ENCODE measurements at places on chromosomes 11 and 22.

DNA sequence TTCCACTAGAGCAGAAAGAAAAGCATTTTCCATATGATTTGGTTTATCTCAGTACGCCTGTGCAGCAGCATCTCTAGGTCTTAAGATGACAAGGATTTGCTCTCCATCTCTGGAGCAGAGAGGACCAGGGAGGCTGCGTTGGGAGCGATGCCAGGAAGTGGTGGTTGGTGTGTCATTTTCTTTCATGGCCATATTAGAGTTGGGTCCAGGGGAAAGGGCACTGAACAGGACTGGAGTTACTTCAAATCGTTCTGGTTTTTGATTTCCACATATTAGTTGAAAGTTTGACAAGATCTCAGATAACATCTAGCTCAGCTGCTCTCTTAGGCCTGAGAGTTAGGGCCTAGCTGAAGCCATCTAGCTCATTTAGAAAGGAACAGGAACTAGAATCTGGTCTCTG, 157.7 kb downstream of the ADAMTS15 start:
- H3K36me3 ChIP-seq = no peaks in the 10 kb centered on the region
- no peaks in the 10 kb centered on the region for H3K27me3 ChIP-seq
- peaks cover 3% of the 10 kb centered on the region for H3K4me1 ChIP-seq

- peaks cover 51% of the 10 kb centered on the region for H3K4me1 ChIP-seq
- peak; percentile 29 for DNase-seq
- H3K27ac ChIP-seq = peak overlapping the region; percentile 81
Measured at GRCh38 chr11:72069787-72070251, 10.5 kb downstream of the NUMA1 start.

- DNase-seq = peak; percentile 93
- H3K27ac ChIP-seq = no peak within 1 kb of the TSS
- peak within 1 kb of the TSS; percentile 61 for H3K4me3 ChIP-seq
- H3K36me3 ChIP-seq = no peaks in the 10 kb centered on the region
- peaks cover 9% of the 10 kb centered on the region for H3K4me1 ChIP-seq
Measured at GRCh38 chr11:130448416-130449309, at the start of gene ADAMTS15. ADAMTS15 (plus strand) TSS chr11:130448645; CDS start chr11:130448974, 329 bp downstream.

- H3K27me3 ChIP-seq = no peaks in the 10 kb centered on the region
- H3K36me3 ChIP-seq = no peaks in the 10 kb centered on the region
- H3K4me3 ChIP-seq = no peak overlapping the region
- peaks cover 10% of the 10 kb centered on the region for H3K4me1 ChIP-seq
- no peak overlapping the region for H3K27ac ChIP-seq
- DNase-seq = peak; percentile 47
Measured at GRCh38 chr22:48320683-48321451, 1506.8 kb downstream of the BRD1 start.

DNA sequence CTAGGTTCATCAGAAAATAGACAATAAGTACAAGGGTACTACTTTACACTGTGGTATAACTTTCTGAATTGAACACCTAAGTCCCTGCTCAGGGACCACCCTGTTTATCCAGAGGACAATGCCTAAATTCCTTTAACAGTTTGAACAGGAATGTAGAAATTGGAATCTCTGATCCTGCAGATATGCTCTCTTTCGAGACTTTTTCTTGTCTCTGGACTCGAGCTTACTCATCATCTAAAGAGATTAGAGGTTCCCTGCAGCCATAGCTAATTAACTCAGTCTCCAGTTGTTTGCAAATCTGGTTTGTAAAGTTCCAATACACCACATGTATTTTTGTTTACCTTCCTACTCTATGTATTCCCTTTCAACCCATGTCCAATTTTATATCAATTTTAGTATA, 1.0 kb downstream of the HOATZ start:
- no peaks in the 10 kb centered on the region for H3K36me3 ChIP-seq
- H3K4me3 ChIP-seq = no peak overlapping the region
- DNase-seq = peak; percentile 41
- peaks cover 12% of the 10 kb centered on the region for H3K4me1 ChIP-seq
- no peak overlapping the region for H3K27ac ChIP-seq

DNA sequence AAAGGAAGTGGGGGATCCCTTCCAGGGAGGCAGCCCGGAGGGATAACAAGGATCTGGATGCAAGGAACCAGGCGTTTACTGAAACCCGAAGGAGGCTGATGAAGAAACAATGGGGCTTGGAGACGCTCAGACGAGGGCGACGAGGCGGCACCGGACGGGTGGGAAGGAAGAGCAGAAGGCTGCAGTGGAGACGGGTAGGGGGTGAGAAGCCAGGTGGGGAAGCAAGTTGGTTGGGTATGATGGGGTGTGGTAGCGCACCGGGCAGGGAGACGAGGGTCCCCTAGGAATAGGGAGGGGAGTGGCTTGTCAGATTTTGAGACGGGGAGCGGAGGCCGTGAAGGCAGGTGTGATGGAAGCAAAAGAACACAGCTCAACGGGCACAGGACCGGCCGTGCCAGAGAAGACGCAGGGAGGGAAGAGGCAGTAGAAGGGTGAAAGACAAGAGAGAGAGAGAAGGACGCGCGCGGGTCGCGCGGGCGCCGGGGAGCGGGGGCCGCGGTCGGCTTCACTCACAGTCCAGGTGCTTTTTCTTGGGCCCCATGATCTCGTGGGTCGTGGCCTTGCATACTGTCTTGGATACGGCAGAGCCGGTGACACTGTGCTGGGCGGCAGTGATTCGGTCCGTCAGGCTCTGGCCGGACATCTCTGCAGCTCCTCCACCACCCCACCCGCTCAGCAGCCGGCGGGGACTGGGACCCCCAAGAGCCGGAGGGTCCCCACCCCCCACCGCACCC, 579 bp downstream of the PICALM start:
- no peaks in the 10 kb centered on the region for H3K36me3 ChIP-seq
- H3K4me3 ChIP-seq = peak overlapping the region; percentile 88
- peak overlapping the region; percentile 93 for H3K27ac ChIP-seq
- peaks cover 23% of the 10 kb centered on the region for H3K4me1 ChIP-seq

DNA sequence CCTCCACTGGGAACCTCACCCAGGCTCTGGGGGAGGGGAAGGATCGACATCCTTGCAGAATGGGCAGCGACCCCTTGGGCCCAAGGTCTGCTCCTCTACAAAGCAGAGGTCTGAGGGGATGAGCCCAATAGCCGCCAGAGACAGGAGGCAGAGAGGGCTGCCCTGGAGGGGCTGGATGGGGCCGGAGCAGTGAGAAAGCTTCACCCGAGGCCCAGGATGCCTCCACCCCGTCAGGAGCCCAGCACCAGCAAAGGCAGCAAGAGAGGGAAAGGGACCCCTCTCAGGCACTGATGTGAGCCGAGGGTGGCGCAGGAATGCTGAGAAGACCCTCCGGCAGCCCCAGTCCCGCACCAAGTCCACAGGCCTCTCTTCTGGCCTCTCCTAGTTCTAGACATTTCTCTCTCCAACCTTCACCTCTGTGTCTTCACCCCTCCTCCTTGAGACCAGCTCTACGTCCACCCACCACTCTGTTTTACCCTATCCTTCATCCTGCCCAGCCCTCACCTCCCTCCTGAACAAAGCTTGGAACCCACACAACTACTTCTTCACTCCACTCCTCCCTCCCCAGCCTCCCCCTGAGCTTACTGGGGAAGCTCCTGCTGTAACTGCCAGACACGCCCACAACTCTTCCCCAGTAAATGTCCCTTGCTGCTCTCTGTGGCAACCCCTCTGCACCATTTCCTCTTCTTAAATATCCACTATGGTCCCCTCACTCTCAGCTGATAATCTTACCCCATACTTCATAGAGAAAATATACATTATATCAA, 131.9 kb downstream of the MPPED1 start:
- no peaks in the 10 kb centered on the region for H3K27me3 ChIP-seq
- no peaks in the 10 kb centered on the region for H3K36me3 ChIP-seq
- no peak overlapping the region for H3K4me3 ChIP-seq
- DNase-seq = no peak
- no peaks in the 10 kb centered on the region for H3K4me1 ChIP-seq

DNA sequence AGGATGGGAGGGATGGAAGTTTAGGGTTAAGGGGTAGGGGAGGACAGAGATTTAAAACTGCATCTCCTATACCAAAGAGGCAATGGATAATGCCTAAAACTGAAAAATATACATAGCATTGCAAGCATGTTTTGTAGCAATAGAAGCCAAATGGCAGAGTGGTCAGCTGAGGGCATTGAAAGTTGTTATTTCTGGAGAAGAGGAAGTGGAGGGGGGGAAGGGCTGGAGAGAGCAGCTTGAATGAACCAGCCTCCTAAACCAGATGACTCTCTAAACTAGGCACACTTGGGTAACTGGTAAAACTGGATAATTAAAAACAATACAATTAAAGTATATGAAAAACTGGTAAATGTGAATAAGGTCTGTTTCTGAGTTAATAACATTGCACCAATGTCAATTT, 70.3 kb upstream of the TP53I11 start:
- no peak overlapping the region for H3K27ac ChIP-seq
- H3K36me3 ChIP-seq = no peaks in the 10 kb centered on the region
- no peaks in the 10 kb centered on the region for H3K27me3 ChIP-seq
- peaks cover 20% of the 10 kb centered on the region for H3K4me1 ChIP-seq
- no peak overlapping the region for H3K4me3 ChIP-seq
- DNase-seq = no peak

DNA sequence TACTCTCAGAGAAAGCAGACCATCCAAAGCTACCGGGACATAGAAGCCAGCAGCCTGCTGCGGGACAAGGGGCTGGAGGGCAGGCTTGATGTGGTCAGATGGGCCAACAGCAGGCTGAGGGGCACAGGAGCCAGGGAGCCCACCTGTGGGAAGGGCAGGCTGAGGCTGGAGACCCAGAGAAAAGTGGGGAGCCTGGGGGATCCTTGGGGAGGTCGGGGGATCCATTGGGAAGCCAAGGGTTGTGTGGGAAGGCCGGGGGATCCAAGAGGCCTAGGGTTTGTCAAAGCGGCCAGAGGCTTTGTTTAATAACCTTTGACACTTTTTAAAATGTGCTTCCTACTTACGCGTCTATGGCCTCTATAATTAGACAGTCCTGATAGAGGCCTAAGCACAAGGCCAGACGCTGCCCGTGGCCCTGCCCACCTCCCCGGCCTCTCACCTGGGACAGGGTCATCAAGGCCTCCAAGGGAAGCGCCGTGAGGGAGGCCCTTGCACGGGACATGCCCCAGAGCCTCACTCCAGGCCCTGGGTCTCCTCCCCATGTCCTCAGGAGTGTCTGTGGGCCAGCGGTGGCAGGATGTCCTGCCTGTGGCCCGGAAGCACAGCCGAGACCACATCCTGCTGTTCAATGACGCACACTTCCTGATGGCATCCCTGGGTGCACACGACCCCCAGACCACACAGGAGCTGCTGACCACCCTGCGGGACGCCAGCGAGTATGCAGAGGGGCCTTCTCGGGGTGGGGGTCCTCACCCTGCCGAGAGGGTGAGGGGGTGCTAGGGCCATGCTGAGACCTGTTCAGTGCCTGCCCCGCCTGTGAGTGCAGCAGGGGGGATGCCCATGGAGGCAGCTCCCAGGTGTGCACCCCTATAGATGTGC, 8.6 kb upstream of the GTSE1 start:
- no peaks in the 10 kb centered on the region for H3K4me1 ChIP-seq
- no peak overlapping the region for H3K27ac ChIP-seq
- no peaks in the 10 kb centered on the region for H3K27me3 ChIP-seq
- no peak for DNase-seq
- H3K36me3 ChIP-seq = no peaks in the 10 kb centered on the region

GRCh38 chr11:116384407-116384806, 388.4 kb downstream of the BUD13 start:
- H3K27me3 ChIP-seq = no peaks in the 10 kb centered on the region
- no peak for DNase-seq
- no peaks in the 10 kb centered on the region for H3K36me3 ChIP-seq
- no peak overlapping the region for H3K4me3 ChIP-seq

GRCh38 chr11:85062659-85063058, 564.5 kb downstream of the DLG2 start:
- no peak overlapping the region for H3K27ac ChIP-seq
- H3K4me1 ChIP-seq = no peaks in the 10 kb centered on the region
- no peak for DNase-seq

GRCh38 chr11:31805629-31806185, 5.4 kb downstream of the PAX6 start:
- peaks cover 63% of the 10 kb centered on the region for H3K4me1 ChIP-seq
- H3K36me3 ChIP-seq = peaks cover 17% of the 10 kb centered on the region
- peak; percentile 83 for DNase-seq
- peaks cover 96% of the 10 kb centered on the region for H3K27me3 ChIP-seq
- no peak overlapping the region for H3K27ac ChIP-seq

DNA sequence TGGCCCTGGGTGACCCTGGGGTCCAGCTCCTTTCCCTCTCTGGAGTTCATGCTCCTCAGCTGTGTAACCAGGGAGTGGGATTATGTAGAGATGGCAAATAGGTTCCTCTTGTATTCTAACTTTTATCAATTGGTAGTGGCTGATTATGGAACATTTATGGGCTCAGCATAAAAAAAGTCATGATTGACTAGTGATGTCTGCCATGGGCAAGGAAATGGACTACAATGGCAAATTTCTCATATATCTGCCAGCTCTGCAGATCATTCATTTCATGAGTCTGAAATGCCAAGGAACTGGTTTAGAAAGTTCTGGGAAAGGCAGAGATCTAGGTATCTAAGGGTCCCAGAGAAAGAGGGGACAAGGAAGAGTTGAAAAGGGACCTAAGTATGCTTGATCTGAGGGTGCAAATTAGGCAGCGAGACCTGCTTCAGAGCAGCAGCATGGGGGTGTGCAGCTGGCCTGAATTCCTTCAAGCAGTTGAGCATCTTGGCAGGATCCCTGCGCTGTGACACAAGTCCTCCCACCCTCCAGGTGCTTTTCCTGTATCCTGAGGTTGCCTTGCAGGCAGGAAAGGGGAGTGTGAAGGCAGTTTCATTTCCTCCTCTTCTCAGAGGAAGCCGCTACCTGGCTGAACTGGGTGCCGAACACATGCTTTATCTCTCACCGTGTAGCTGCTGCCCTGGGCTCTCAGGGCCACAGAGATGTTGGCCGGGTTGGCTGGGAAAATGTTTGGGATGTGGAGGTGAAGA, 10.4 kb downstream of the SLC15A3 start:
- DNase-seq = no peak
- no peaks in the 10 kb centered on the region for H3K36me3 ChIP-seq
- no peaks in the 10 kb centered on the region for H3K27me3 ChIP-seq
- H3K4me1 ChIP-seq = no peaks in the 10 kb centered on the region
- H3K27ac ChIP-seq = no peak overlapping the region

- H3K36me3 ChIP-seq = peaks cover 24% of the 10 kb centered on the region
- no peaks in the 10 kb centered on the region for H3K27me3 ChIP-seq
- H3K4me1 ChIP-seq = no peaks in the 10 kb centered on the region
- no peak overlapping the region for H3K4me3 ChIP-seq
- DNase-seq = no peak
Measured at GRCh38 chr11:66653123-66653522, 14.6 kb downstream of the RBM4 start.

- H3K36me3 ChIP-seq = no peaks in the 10 kb centered on the region
- H3K4me3 ChIP-seq = no peak overlapping the region
- H3K27ac ChIP-seq = no peak overlapping the region
- H3K4me1 ChIP-seq = peaks cover 12% of the 10 kb centered on the region
- no peaks in the 10 kb centered on the region for H3K27me3 ChIP-seq
Measured at GRCh38 chr22:26460202-26460601, 23.4 kb downstream of the HPS4 start.

GRCh38 chr11:46107780-46108179, 13.5 kb downstream of the PHF21A start:
- H3K27ac ChIP-seq = no peak overlapping the region
- H3K36me3 ChIP-seq = no peaks in the 10 kb centered on the region
- DNase-seq = no peak
- H3K27me3 ChIP-seq = no peaks in the 10 kb centered on the region

Measured in neural progenitor cell (in vitro differentiated cells).